ENCODE measurements at places on chromosomes 11 and 22. TPM values are rescaled to one million over a fixed set of nuclear protein-coding genes. Genes with fewer than 3 reads are reported as not detected.

CCDC73 gene
- total RNA-seq = 4.1 TPM

GRM5 gene
- 3.1 TPM for total RNA-seq

BCO2 gene
- 22.1 TPM for total RNA-seq

MS4A3 gene
- total RNA-seq = 7.2 TPM

DDTL gene
- total RNA-seq = 3.6 TPM

PDHX gene
- 39.2 TPM for total RNA-seq

ANKK1 gene
- 0.48 TPM for total RNA-seq

PGA3 gene
- 37.8 TPM for total RNA-seq

CDC42BPG gene
- 0.96 TPM for total RNA-seq

PDE3B gene
- total RNA-seq = 12.3 TPM

TNNT3 gene
- total RNA-seq = 89.1 TPM

NXPE4 gene
- total RNA-seq = not detected

CDC45 gene
- total RNA-seq = 0.96 TPM

CHST1 gene
- 3.1 TPM for total RNA-seq

ZP1 gene
- 0.96 TPM for total RNA-seq

FANCF gene
- total RNA-seq = 7.5 TPM

UPB1 gene
- 1.9 TPM for total RNA-seq

CAVIN3 gene
- total RNA-seq = 177 TPM

LARGE2 gene
- total RNA-seq = not detected

FXYD6 gene
- total RNA-seq = 48.2 TPM

SCGB2A2 gene
- 0.48 TPM for total RNA-seq

HIKESHI gene
- total RNA-seq = 46.0 TPM

MN1 gene
- total RNA-seq = 9.9 TPM

TAF1D gene
- 200 TPM for total RNA-seq

OR52L1 gene
- 3.4 TPM for total RNA-seq

CDPF1 gene
- total RNA-seq = 13.5 TPM

HOATZ gene
- total RNA-seq = 0.72 TPM

KDM4E gene
- total RNA-seq = 4.6 TPM

KCNJ1 gene
- 2.6 TPM for total RNA-seq

ILK gene
- 296 TPM for total RNA-seq

MRGPRE gene
- total RNA-seq = 0.48 TPM

CARD10 gene
- 5.5 TPM for total RNA-seq

LRRC74B gene
- 0.24 TPM for total RNA-seq

FHIP1B gene
- 11.6 TPM for total RNA-seq

FOLH1 gene
- total RNA-seq = 4.6 TPM

AP2A2 gene
- total RNA-seq = 24.1 TPM

NPTXR gene
- total RNA-seq = 3.9 TPM

RNF169 gene
- 31.8 TPM for total RNA-seq

METTL15 gene
- total RNA-seq = 41.9 TPM

SCGB1D2 gene
- not detected for total RNA-seq

CD3E gene
- total RNA-seq = not detected

TTC17 gene
- 59.9 TPM for total RNA-seq

FAM180B gene
- total RNA-seq = not detected

SLC16A8 gene
- not detected for total RNA-seq

OR8D1 gene
- total RNA-seq = 7.9 TPM

OR4A5 gene
- not detected for total RNA-seq

FADS2 gene
- total RNA-seq = 46.2 TPM

KCNQ1 gene
- total RNA-seq = 7.9 TPM

CHADL gene
- total RNA-seq = 1.9 TPM

DDI1 gene
- 0.72 TPM for total RNA-seq

PANX2 gene
- 0.96 TPM for total RNA-seq

CECR2 gene
- 1.2 TPM for total RNA-seq

CYB5R2 gene
- 50.3 TPM for total RNA-seq

HEPN1 gene
- total RNA-seq = not detected

TUBA8 gene
- total RNA-seq = 4.8 TPM

CTSW gene
- not detected for total RNA-seq

KRTAP5-7 gene
- not detected for total RNA-seq

MRGPRX3 gene
- total RNA-seq = not detected
